ENCODE measurements at places on chromosomes 12 and 14. TPM values are rescaled to one million over a fixed set of nuclear protein-coding genes. Genes with fewer than 3 reads are reported as not detected.

- DNase-seq = no peak
Observed at GRCh38 chr12:79187032-79187431, 322.5 kb downstream of the SYT1 start.

DNA sequence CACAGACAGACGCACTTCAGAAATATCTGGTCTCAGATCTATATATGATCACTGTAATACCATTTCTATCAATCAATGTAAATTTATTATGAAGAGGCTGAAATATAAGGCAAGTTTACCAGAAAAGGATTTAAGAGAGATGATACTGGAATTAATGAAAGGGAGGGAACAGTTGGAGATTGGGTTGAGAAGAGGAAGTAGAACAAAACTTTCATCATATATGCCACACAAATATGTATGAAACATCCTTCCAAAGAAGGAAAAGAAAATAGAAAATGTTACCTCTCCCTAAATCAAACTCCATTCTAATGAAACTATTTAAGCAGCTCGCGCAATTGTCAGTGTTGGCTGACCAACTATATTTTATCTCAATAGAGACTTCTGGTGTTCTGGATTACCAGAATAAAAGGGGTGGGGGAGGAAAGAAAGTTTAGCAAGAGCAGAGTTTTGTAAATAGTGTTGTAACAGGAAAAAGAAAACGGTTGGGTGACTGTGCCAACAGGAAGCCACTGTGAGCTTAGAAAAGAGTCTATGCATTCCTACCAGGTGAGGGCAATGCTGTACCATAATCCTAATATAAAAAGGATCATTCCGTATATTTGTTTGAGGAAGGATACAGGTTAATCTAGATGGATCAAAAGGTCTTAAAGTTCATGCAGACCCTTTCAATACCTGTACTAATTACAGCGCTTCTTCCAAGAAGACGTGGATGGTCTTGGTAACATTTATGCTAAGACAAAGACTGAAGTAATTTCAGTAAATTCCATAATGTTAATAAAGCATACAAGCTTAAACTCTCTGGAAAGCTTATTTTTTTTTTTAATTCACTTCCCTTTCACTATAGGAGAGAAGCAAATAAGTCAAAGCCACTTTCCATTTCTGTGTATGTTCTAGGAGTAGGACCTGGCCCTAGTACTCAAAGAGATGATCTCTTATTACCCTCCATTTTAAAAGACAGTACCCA, 14.5 kb upstream of the LLPH start:
- no peaks in the 10 kb centered on the region for H3K27me3 ChIP-seq
- no peak for DNase-seq
- peaks cover 15% of the 10 kb centered on the region for H3K4me1 ChIP-seq
- no peak overlapping the region for H3K4me3 ChIP-seq
- peaks cover 43% of the 10 kb centered on the region for H3K36me3 ChIP-seq

GRCh38 chr12:78887444-78887843, 22.9 kb downstream of the SYT1 start:
- H3K36me3 ChIP-seq = no peaks in the 10 kb centered on the region
- no peak overlapping the region for H3K4me3 ChIP-seq
- H3K27ac ChIP-seq = no peak overlapping the region
- H3K27me3 ChIP-seq = no peaks in the 10 kb centered on the region
- H3K4me1 ChIP-seq = no peaks in the 10 kb centered on the region
- no peak for DNase-seq

- H3K27ac ChIP-seq = no peak overlapping the region
- no peaks in the 10 kb centered on the region for H3K27me3 ChIP-seq
- peaks cover 11% of the 10 kb centered on the region for H3K4me1 ChIP-seq
- DNase-seq = no peak
- no peaks in the 10 kb centered on the region for H3K36me3 ChIP-seq
Observed at GRCh38 chr14:61611880-61612630, 83.3 kb upstream of the HIF1A start.

Gene SLC5A8
- total RNA-seq = not detected
